Heart right ventricle (tissue), 16 donors: ENCODE measurements at places on chromosomes 2 and 18.
A peak's percentile ranks its signal among the peaks of the same experiment; 100 is the strongest.

DNA sequence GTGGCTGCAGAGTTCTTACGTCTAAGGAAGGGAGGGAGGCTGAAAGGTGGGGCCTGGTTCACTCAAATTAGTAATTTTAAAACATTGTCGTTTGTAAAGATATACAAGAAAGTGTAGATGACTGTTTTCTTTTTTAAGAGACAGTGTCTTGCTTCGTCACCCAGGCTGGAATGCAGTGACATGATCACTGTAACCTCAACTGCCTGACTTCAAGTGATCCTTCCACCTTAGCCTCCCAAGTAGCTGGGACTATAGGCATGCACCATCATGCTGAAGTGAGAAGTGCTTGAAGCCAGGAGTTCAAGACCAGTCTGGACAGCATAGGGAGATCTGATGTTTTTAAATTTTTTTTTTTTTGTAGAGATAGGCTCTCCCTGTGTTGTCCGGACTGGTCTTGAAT is 52.9 kb downstream of the HNRNPLL start:
- no peak overlapping the region for H3K4me3 ChIP-seq
- H3K4me1 ChIP-seq: no peaks in the 10 kb centered on the region
- H3K36me3 ChIP-seq: peaks cover 12% of the 10 kb centered on the region
- DNase-seq: no peak

GRCh38 chr2:95004287-95004686 is 21.2 kb upstream of the MAL start:
- no peak for DNase-seq
- no peak overlapping the region for H3K27ac ChIP-seq
- no peaks in the 10 kb centered on the region for H3K36me3 ChIP-seq
- no peaks in the 10 kb centered on the region for H3K4me1 ChIP-seq
- peaks cover 13% of the 10 kb centered on the region for H3K27me3 ChIP-seq
- no peak overlapping the region for H3K4me3 ChIP-seq

DNA sequence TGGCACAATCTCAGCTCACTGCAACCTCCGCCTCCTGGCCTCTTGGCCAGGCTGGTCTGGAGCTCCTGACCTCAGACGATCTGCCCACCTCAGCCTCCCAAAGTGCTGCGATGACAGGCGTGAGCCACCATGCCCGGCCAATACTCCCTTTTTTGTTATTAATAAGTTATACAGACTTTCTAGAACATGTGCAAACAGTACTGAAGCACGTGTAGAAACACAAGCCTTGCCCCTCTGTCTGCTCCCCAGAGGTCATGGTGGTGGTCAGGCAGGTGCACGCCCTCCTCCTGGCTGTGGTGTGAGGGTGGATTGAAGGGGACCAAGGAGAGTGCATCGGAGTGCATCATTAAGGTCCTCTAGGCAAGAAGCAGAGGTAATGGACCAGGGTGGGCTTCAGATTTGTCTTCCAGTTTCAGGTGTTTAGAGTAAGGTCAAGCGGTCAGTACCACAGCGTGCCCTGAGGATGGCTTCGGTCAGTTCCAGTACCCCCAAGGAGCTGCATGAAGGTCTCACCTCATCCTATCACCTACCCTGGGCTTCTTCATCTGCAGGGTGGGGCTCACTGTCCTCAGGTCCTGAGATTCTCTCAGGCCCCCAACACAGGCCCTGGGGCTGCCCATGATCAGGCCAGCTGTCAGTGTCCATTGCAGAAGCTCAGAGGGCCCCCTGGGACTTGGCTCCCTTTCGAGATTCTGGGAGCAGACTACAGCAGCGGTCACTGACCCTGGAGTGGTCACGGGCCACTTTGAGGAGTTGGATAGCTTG is 124.3 kb downstream of the GLI2 start:
- no peaks in the 10 kb centered on the region for H3K27me3 ChIP-seq
- H3K36me3 ChIP-seq: no peaks in the 10 kb centered on the region
- H3K4me1 ChIP-seq: peaks cover 11% of the 10 kb centered on the region
- DNase-seq: no peak

DNA sequence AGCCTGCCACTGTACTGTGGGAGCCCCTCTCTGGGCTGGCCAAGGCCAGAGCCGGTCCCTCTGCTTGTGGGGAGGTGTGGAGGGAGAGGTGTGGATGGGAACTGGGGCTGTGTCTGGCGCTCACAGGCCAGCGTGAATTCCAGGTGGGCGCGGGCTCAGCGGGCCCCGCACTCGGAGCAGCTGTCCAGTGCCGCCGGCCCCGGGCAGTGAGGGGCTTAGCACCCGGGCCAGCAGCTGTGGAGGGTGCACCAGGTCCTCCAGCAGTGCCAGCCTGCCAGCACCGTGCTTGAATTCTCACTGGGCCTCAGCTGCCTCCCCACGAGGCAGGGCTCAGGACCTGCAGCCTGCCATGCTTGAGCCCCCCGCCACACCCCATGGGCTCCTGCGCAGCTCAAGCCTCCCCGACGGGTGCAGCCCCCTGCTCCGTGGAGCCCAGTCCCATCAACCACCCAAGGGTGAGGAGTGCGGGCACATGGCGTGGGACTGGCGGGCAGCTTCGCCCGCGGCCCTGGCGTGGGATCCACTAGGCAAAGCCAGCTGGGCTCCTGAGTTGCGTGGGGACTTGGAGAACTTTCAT is 69.5 kb upstream of the ABCA12 start:
- no peak overlapping the region for H3K27ac ChIP-seq
- H3K4me1 ChIP-seq: no peaks in the 10 kb centered on the region
- H3K4me3 ChIP-seq: no peak overlapping the region
- no peaks in the 10 kb centered on the region for H3K36me3 ChIP-seq
- no peaks in the 10 kb centered on the region for H3K27me3 ChIP-seq

DNA sequence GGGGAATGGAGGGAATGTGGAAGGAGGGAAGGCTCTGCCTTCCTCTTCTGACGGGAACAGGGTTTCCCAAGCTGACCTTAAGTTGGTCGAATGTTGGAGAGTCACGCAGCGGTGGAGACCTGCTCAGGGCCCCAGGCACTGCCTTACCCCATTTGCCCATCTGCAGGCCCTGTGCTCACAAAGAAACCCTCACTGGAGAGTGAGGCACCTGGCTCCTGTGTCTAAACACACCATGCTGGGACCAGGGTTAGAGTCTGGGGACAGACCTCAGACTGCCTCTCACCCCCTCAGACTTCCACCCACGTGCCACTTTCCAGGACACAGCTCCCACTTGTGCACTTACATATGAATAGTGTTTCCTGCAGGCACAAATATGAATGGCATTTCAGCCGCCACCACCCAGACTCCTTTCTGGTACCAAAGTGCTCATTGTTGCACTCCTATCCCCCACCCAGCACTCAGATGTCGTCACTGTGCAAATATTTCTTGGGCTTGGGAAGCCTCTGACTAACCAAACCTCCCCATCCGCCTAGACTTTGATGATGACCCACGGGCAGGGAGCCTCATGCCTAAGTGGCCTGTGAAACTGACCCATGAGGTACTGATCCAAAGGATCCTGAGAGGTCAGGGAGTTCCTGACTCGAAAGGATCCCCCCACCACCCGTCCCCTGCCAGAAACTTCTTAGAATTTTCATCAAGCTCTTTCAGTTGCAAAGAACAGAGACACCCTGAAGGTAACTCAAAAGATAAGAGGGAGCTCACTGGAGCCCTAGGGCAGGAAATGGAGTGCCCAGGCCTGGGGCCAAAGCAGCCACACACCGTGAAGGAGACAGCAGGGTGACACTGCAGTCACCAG is 78.3 kb downstream of the STPG4 start:
- no peak for DNase-seq
- H3K36me3 ChIP-seq: peaks cover 12% of the 10 kb centered on the region
- peaks cover 34% of the 10 kb centered on the region for H3K4me1 ChIP-seq
- H3K27me3 ChIP-seq: no peaks in the 10 kb centered on the region
- H3K27ac ChIP-seq: peak overlapping the region; percentile 70
- no peak overlapping the region for H3K4me3 ChIP-seq

- H3K27ac ChIP-seq: no peak overlapping the region
- no peaks in the 10 kb centered on the region for H3K27me3 ChIP-seq
- H3K36me3 ChIP-seq: no peaks in the 10 kb centered on the region
- H3K4me3 ChIP-seq: no peak overlapping the region
- peaks cover 16% of the 10 kb centered on the region for H3K4me1 ChIP-seq
- DNase-seq: no peak
These were observed 104.8 kb upstream of the FN1 start for GRCh38 chr2:215540658-215541057.

DNA sequence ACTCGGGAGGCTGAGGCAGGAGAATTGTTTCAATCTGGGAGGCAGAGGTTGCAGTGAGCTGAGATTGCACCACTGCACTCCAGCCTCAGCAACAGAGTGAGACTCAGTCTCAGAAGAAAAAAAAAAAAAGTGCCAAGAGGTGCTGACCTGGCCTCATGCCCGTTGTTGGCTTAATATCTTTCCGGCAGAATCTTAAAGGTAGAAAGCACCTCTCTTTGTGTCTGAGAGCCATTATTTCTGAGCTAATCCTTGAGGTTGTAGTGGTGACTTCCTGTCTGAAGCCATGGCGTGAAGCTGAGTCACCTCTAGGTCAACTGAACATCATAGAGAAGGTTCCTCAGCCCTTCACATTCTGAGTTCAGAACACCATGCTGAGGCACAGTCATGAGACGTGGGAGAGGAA is 60.4 kb downstream of the WDSUB1 start:
- H3K27ac ChIP-seq: peak overlapping the region; percentile 70
- no peak for DNase-seq
- H3K4me3 ChIP-seq: no peak overlapping the region

- H3K36me3 ChIP-seq: no peaks in the 10 kb centered on the region
- H3K27ac ChIP-seq: no peak overlapping the region
- no peaks in the 10 kb centered on the region for H3K4me1 ChIP-seq
- DNase-seq: no peak
- no peak overlapping the region for H3K4me3 ChIP-seq
These were observed 39.5 kb upstream of the NRP2 start for GRCh38 chr2:205642599-205643356.

DNA sequence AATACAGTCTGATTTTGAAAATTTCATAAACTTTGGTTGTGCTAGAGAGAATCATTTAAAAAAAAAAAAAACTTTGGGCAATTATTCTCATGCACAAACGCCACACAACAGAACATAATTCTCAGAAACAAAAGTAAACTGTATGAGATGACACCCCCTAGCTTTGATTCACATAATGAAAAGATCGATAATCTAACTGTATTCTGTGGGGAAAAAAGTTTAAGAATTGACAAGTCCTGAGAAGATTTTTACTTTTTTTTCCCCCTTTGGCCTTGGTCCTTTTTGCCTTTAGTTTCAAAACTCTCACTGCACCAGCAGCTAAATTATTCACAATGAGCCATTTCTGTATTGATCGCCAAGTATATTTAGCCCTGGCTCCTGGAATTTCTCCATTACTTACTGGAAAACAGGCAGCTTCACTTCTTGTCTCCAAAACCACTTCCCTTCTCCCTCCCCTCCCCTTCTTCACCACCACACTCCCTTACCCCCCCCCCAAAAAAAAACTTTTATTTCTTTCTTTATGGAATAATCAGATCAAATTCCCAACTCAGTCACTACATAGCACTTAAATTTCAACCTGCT is 2.0 kb downstream of the IKZF2 start:
- peak overlapping the region; percentile 76 for H3K27ac ChIP-seq
- peaks cover 3% of the 10 kb centered on the region for H3K36me3 ChIP-seq
- no peak for DNase-seq
- no peaks in the 10 kb centered on the region for H3K27me3 ChIP-seq
- peak overlapping the region; percentile 80 for H3K4me3 ChIP-seq

- no peaks in the 10 kb centered on the region for H3K4me1 ChIP-seq
- H3K36me3 ChIP-seq: no peaks in the 10 kb centered on the region
- DNase-seq: no peak
- H3K27ac ChIP-seq: no peak overlapping the region
These were observed 80.4 kb downstream of the CELF4 start for GRCh38 chr18:37484983-37485834.

GRCh38 chr2:208466151-208466919 is 59.7 kb downstream of the PTH2R start:
- H3K27me3 ChIP-seq: no peaks in the 10 kb centered on the region
- DNase-seq: no peak
- H3K36me3 ChIP-seq: no peaks in the 10 kb centered on the region
- H3K27ac ChIP-seq: no peak overlapping the region
- H3K4me3 ChIP-seq: no peak overlapping the region

GRCh38 chr2:68238955-68239822 is 13.1 kb downstream of the PPP3R1 start:
- H3K4me3 ChIP-seq: no peak overlapping the region
- no peak for DNase-seq
- peaks cover 78% of the 10 kb centered on the region for H3K4me1 ChIP-seq
- H3K27me3 ChIP-seq: no peaks in the 10 kb centered on the region
- no peaks in the 10 kb centered on the region for H3K36me3 ChIP-seq

DNA sequence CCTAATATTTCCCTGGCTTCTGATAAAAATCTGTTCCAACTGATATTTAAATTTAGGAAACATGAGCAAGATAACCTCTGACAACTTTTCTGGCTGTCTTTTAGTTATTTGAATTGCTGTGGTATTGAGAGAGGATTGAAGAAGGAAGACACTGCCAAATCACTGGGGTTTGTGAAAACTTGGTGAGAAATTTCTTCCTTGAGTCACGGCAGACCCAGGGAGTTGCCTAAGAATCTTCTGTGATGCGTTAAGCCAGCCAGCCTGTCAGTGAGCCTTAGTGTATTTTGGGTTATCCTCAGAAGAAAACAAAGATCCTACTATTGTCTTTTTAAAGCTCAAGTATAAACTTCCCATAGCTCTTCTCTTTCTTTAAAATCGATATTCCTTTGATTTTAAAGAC is 17.5 kb upstream of the DOK6 start:
- no peaks in the 10 kb centered on the region for H3K27me3 ChIP-seq
- no peak overlapping the region for H3K27ac ChIP-seq
- H3K4me1 ChIP-seq: no peaks in the 10 kb centered on the region
- no peak for DNase-seq
- H3K36me3 ChIP-seq: no peaks in the 10 kb centered on the region

DNA sequence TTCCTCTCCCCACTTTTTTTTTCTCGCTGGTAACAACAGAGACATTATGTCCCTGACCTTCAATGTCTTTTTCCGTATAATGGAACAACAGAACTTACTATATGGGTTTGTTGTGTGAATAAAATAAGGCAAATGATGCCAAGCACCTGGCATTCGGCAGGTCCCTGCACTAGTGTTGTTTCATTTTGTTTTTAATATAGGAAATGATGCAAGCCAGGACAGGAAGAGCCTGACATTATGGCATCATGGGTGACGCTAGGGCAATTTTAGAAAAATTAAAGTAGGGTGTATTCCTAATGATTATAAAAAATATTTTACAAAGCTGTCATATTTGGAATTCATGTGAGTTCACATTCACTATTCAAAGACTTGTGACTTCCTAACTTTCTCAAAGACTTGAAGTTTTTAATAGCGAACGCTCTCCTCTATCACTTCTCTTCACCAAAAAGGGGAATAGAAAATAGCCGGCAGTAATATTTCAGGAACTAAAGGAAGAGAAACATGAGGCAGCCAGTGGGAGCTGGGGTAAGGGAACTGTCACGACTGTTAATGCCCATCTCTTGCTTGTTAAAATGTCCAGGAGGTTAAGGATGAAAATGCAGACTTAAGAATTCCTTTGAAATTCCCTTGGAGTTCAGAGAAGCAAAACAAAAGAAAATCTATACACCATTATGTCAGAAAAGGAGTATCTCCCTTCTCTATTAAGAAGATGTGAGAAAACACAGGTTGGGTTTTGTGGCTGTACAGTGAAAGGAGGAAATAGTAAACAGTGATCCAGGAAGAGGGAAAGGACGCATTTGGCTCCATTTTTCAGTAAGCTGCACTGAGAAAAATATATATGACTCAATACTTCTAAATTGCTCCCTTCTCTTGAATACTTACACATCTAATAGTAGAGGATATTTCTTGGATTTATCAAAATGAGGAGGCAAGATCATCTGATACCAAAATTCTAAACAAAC is 60.2 kb downstream of the DPP4 start:
- H3K27ac ChIP-seq: no peak overlapping the region
- DNase-seq: no peak
- H3K36me3 ChIP-seq: no peaks in the 10 kb centered on the region
